ENCODE measurements at places on chromosomes 6 and 20. TPM values are rescaled to one million over a fixed set of nuclear protein-coding genes. Genes with fewer than 3 reads are reported as not detected.

- DNase-seq, result no peak
These were observed 3.8 kb downstream of the TRIM15 start for GRCh38 chr6:30167101-30167500.

DNA sequence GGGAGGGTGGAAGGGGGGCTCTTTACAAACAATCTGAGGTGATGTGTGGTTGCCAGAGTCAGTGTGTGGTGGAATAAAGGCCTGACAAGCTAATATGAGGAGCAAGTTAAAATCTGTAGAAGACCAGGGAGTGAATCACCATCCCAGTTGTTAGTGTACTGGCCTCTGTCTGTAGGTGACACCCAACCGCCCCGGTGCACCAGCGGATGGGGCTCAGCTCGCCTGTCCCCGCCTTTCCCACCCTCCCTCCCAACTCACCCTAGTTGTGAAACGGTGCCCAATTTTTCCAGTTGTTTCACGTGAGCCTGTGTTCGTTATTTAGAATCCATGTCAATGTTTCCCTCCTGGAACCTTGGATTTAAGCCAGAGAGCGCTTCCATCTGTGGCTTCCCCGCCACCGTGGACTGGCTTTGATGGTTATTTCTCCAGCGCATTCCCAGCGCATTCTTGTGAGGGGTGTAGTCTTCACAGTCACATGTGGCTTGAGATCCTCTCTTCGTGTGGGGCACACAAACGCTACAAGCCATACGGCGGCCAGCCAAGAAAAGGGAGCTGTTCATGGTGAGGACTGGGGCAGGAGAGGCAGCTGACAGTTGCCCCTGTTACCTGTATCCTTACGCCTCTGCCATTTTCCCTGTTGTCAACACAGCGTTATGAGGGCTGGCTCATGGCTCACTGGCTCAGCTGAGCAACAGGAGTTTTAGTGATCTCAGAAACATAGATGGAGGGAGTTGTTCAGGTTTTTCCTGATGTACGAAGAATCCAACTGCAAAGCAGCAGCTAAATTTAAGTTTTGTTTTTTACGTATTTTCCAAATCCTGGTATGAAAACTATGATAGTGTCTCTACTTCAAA lies 137.6 kb downstream of the ZDHHC14 start:
- DNase-seq, result no peak

DNA sequence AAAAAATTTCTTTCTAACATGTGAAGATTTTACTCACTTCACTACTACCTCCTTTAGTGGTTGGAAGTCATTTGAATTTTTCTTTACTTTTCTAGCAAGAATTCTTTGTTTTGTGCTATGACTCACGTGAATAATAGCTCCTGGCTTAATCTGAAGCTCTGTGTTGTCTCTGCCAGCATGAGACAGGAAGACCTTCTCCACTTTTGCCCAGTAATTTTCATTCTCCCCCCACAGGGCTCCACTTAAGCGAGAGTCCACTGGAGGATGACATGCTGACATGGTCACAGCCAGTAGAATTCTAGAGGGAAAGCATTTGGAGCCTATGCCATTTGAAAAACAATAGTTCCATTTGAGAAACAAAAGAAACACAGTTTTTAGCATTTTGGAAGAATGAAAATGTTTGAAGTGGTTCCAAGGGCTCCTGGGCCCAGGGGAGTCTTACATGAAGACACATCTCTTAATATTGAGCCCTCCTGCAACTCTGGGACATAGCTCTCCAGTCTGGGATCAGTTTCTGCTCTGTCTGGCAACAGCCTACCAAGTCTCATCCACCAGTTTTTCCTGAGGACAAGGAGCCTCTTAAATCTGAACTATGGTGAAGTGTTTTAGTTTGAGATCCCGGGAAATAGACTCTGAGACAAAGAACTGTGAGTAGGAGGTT lies 231.4 kb downstream of the PAX1 start:
- no peak for DNase-seq

- no peak for DNase-seq
These were observed 554.7 kb upstream of the HS3ST5 start for GRCh38 chr6:114897536-114897935.

DNA sequence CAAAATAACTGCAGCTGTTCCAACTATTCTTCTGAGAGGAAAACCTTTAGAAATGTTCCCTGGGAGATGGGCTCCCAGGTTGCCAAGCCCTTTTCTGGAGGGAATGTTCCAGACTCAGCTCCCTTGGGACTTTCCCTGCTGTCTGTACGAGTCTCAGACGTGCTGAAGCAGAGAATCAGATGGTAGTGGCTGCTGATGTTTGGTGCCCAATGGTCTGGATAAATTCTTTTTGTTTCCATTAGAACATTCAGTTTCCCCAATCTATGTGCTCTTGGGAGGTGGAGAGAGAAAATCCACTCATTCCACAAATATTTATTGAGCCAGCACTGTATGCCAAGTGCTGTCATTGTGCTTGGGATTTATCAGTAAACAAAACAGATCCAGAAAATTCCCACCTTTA lies 40.0 kb downstream of the SNHG17 start:
- no peak for DNase-seq

GRCh38 chr6:32216285-32216684 lies 7.6 kb downstream of the NOTCH4 start:
- no peak for DNase-seq

DNA sequence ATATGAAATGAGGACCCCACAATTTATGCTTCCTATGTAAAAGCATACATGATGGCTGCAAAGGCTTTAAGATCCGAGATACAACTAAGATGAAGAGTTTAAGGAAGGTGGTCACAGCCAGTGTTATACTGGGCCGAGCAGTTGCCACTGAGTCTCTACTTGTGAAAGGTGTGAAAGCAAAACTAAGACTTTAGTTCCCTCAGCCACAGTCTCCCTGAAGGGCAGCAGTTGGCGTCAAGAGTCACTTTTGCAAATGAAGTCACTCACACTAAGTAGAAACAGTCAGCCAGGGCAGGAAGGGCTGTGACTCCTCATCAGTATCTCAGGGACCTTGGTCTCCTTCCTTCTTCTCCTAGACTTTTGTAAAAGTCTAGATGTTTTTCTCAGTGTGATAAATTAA lies 191.6 kb upstream of the MCHR2 start:
- no peak for DNase-seq

DNA sequence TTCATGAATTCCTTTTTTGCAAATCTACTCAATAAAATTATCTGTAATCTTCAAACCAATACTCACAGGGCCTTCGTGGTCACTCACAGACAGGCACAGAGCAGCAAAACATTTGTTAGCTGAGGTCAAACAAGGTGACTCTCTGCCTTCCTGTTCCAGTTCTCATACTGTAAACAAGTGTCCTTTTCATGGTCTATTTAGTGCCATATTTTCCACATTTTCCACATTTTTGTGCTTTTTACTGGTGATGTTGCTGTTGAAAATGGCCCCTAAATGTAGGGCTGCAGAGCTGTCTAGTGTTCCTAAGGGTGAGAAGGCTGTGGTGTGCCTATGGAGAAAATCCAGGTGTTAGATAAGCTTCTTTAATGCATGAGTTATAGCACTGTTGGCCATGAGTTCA lies 133.1 kb upstream of the COL21A1 start:
- no peak for DNase-seq

- no peak for DNase-seq
These were observed 46.2 kb upstream of the RNGTT start for GRCh38 chr6:89009624-89010059.

DNA sequence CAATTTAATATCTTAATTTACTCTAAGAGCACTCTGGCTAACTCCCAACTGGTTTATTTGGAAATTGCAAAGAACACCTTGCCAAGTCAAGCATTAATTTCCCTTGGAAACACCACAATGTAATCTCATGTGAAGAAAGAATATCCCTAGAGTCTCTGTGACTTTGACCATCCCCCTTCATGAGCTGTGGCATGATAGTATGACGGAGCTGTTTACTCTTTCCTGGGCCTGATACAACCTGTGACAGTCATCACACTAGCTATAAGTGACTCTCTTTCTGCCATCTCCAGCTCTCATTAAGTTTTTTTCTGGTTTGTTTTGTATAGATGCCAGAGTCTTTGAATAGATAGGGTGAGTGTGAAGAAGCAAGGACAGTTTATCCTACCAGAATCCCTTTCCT lies 470.3 kb upstream of the JARID2 start:
- DNase-seq, result no peak

- no peak for DNase-seq
These were observed 22.1 kb downstream of the NUDT3 start for GRCh38 chr6:34370361-34370760.

GRCh38 chr6:82072751-82073150 lies 174.8 kb downstream of the IBTK start:
- DNase-seq, result no peak

The RSPH9 gene
- total RNA-seq, result 0.24 TPM

The TREM1 gene
- 2.6 TPM for total RNA-seq

The GPR63 gene
- total RNA-seq, result 1.8 TPM

The HLA-DQA2 gene
- 2.8 TPM for total RNA-seq

The SYCP2 gene
- total RNA-seq, result 0.94 TPM
